ENCODE measurements at places on chromosomes 4 and X. TPM values are rescaled to one million over a fixed set of nuclear protein-coding genes. Genes with fewer than 3 reads are reported as not detected.

- DNase-seq = no peak
These were observed 37.9 kb upstream of the NAP1L5 start for GRCh38 chr4:88735564-88735963.

DNA sequence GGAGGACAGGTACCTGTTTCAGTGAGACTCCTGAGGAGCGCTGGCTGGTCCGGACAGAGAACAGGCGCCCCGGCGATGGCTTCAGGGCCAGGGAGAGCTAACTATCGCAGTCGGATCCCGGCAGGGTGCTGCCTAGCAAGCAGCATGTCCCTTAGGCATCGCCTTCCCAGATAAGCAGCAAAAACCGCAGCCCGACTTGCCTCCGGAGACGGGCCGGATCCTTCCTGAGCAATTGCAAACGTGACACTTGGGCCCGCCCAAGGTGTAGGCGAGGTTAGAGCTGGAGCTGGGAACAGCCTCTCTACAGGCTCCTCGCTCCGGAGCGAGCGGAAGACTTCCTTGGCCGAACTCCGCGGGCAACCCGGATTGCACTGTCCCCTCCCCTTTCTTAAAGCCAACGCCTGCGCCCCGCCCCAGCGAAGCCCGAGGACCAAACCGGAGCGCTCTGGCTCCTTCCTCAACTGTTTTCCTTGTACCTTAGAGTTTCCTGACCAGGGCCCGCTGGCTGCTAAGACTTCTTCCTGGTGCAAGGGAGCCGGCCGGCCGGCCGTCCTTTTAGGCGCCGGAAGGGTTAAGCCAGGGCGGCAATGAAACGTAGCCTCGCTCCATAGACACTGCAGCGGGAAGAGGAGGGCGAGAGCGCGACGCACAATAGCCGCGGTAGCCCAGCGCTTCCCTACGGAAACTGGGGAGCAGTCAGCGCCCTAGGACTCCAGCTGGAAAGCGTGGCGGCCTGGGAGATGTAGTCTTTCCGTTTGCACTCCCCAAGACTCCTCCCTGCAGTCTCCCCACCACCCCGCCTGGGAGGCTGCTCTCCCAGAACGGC, at the start of gene OPHN1:
Gene OPHN1 (minus strand): TSS at position 341 of the 826 bp plus-strand sequence. CDS start 475 bp downstream, outside the sequence.
- peak; percentile 83 for DNase-seq

DNA sequence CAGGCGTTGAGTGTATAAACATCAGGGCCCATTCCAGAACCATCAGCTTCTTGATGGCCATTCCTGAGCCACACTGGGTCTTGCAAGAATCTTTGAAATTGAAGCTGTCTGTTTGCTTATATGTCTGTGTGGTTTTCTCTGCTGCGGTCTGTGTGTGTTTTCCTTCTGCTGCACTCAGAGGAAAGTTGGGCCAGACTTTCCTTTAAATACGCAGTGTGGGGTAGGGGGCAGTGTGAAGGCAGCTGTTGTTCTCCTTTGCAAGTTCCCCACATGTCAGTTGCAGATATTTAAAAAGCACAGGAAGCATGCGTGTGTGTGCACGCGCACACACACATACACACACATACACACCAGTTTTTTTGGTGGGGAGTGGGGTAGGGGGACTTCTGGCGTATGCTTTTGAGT, 32.1 kb downstream of the CCKAR start:
- peak; percentile 54 for DNase-seq

DNA sequence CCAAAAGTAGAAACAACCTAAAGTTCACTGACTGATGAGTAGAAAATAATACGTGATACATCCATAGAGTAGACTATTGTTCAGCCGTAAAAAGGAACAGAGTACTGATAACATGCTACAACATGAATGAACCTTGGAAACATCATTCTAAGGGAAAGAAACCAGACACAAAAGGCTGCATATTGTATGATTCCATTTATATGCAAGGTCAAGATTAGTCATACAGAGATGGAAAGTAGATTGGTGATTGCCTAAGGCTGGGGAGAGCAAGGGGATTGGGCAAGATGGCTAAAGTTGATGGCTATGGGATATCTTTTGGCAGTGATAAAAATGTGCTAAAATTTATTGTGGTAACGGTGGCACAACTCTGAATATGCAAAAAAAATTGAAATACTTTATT, 209.1 kb downstream of the RELL1 start:
- DNase-seq = no peak

DNA sequence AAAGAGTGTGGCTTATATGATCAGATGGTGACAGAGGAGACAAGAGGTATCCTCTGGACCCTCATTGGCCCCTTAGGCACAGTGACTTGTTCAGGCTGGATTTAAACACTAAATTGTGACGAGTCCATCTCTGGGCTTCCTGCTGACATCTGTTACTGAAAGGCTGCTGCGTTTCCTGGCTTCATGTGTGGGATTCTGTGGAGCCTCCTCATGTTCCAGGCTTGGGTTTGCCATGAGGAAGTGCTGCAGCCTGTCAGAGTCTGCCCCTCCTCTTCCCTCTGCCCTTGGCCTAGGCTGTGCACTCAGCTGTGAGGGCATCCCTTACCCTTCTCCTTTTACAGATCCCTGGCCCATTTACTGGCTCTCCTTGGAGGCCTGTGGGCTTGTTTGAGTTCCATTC, 159.1 kb upstream of the TTC29 start:
- no peak for DNase-seq

DNA sequence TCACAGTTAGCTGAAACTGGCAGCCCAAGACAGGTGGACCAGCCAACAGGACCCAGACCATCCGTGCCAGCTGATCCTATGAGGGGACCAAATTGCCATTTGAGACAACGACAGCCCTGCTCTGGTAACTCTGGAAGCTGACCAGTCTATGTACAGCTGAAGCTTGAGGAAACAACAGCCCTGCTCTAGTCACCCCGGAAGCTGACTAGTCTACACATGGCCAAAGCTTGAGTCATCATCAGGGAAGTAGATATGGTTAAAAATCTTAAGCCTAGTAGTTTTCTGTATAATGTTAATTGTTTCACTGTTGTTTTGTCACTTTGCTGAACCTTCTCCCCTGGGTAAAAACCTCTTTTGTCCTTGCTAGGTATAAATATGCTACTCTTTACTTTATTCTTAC, 905.4 kb upstream of the NDST4 start:
- DNase-seq = no peak

- DNase-seq = no peak
These were observed 32.8 kb downstream of the TMEM131L start for GRCh38 chr4:153499005-153499404.

DNA sequence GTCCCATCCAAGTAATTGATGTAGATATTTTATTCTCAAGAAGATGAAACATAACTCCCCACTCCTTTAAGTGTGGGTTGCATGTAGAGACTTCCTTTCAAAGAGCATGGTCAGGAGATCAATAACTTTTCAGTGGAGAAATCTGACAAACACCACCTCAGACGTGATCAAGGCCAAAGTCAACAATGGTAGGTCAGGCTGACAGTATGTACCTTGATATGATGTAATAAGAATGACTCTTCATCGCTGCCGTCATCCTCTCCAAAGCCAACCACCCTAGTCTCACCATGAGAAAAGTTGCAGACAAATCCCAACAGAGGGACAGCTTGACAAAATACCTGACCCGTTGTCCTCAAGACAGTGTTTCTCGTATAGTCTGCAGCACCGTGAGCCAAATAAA, 67.3 kb upstream of the DHRSX start:
- DNase-seq = no peak

DNA sequence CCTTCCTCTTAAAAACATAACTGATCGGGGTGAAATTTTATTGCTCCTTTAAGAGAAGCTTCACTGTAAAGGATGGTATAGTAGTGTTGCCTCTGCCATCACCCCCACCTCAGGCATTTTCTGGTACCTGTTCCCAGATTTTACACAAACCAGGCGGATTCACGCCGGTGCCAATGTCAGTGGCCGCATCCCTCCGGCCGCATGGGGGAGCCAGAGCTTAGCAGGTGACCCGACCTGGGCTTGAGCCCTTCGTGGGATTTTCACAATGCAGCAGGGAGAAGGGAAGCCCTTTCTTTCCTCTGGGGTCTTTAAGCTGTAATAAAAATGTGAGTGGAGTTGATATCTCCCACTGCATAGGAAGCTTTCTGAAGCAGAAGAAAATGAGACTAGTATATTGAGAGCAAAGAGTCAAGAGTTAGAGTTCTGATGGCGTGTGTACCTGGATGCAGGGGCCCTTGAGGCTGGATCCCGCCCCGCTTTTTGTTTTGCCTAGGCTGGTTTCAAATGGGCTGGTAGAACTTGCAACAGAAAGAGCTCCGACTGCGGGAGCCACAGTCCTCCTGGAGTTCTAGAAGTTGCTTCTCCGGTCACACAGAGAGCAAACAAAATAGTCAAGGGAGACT, 59.4 kb downstream of the POLR2B start:
- no peak for DNase-seq

DNA sequence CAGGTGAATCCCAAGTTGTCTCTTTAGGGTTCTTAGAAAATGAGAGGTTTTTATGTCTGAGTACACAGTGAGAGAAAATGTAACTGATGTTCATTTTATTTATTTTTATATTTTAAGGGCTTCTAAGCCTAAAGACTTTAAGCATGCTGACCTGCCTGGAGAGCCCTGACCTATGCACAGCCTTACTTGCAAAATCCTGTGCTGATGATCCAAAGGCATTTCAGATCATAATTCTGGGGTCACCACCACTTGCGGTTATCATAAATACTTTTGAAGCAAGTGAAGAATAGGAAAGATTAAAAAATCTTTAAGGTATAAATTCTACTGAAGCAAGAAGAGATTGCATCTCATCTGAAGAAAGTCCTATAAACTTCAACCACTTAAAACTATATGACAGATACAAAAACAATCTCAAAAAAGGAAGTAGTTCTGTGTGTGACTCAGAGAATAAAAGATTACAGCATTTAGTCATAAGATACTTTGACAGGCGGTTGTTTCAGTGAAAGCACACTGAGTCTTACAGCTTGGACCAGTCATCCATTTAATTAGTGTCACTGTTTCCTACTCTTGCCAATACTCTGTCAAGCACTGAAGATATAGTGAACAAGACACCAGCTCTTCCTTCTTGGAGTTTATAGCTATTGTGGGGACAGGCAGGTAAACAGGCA, 245.2 kb upstream of the DIPK2B start:
- no peak for DNase-seq

- DNase-seq = no peak
These were observed 55.3 kb upstream of the SFRP2 start for GRCh38 chr4:153844144-153844543.

GRCh38 chr4:101163936-101164335, 183.4 kb downstream of the PPP3CA start:
- DNase-seq = no peak

- no peak for DNase-seq
These were observed 114.5 kb downstream of the SLC10A7 start for GRCh38 chr4:146407257-146407656.

DNA sequence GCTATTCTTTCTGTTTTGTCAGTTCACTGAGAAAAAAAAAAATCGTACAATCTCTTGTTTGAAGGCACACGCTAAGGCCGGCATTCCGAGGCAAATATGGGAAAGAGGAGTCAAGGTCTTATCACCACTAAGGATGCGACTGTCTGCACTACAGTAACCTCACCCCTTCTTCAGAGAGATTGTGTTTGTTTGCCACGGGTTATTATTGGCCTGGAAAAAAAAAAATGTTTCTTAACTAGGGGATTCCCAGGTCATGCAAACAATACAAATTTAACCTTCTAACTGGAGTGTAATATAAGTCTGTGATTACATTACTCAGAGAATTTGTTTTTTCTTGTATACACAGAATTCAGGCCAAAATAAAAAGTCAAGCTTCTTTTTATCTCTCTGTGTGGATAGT, 168.3 kb downstream of the TMA16 start:
- no peak for DNase-seq

GRCh38 chr4:147418226-147418625, 62.7 kb upstream of the EDNRA start:
- DNase-seq = no peak

DNA sequence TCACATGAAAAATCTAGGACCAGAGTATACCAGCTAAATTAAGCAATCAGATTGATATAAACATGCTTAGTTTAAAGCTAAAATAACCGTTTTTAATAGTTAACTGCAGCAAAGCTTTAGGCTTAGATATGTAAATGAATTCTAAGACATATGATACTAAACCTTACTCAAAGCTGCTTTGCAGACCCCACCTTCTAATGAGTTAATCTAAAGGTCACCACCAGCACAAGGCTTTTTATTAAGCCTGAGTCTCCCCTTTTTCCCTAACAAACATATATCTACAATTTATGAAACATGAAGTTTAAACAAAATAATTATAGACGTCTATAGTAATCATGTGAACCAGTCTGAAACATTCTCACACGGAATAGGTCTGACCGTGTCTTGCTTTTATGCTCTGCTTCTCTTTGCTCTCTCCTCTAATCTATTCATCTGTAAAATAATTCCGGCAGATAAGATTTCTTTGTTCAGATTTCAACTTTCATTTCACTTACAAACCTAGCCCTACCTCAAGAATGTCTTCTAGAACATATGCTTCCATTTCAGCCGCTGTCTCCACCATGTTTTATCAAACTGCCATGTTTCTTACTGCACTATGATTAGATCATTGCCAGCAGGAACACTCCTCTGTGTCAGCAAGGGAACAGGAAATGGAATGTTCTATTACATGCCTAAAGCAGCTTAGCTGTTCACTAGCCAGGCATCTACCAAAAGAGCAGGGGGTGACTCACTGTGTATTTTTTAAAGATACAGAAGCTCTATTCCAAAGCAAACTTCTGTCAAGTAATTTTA, 35.9 kb downstream of the ANKRD17 start:
- peak; percentile 44 for DNase-seq

GRCh38 chrX:5305452-5305851, 923.2 kb downstream of the NLGN4X start:
- no peak for DNase-seq

DNA sequence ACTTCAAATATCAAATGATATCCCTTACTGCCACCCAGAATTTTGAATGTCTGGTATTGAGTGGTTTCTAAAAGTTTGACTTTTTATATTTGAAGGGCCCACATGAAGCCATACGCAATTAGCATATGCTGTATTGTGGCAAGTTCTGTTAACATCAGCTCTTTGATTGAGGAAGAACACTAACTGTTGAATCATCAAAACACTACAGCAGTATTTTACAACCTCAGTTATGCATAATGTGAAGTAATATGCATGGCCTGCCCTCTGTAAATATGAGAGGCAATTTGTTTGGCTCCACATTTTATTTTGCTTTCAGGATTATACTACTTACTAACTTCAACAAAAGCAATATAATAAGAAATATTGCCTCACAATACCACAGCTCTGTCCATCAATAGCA, 62.2 kb upstream of the DMD start:
- no peak for DNase-seq

GRCh38 chrX:52424656-52425055, 55.8 kb downstream of the XAGE2 start:
- DNase-seq = no peak

GYPB gene
- polyA plus RNA-seq = 6.0 TPM

WDR17 gene
- 10.7 TPM for polyA plus RNA-seq

RAB9B gene
- polyA plus RNA-seq = 2.9 TPM

RNF150 gene
- 14.6 TPM for polyA plus RNA-seq

SOX3 gene
- not detected for polyA plus RNA-seq

PDCL2 gene
- polyA plus RNA-seq = 0.53 TPM

WNK3 gene
- 5.5 TPM for polyA plus RNA-seq

CPLX1 gene
- polyA plus RNA-seq = 1.1 TPM

Data from left lung (tissue), 14 donors.